8988T (cell line): ENCODE measurements at places on chromosomes 1 and 21.

DNA sequence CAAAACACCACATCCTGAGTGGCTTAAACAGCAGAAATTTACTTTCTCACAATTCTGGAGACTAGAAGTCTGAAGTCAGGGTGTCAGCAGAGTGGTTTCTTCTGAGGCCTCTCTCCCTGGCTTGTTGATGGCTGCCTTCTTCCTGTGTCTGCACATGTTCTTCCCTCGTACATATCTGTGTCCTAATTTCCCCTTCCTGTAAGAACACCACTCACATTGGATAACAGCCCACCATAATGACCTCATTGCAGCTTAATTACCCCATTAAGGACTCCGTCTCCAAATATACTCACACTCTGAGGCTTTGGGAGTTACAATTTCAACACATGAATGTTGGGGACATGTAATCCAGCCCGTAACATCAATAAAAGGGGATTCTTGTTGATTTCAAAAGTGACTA, 23.4 kb downstream of the C8A start:
- DNase-seq, result no peak

GRCh38 chr1:26353210-26353859, 595 bp downstream of the CRYBG2 start:
- DNase-seq, result no peak

DNA sequence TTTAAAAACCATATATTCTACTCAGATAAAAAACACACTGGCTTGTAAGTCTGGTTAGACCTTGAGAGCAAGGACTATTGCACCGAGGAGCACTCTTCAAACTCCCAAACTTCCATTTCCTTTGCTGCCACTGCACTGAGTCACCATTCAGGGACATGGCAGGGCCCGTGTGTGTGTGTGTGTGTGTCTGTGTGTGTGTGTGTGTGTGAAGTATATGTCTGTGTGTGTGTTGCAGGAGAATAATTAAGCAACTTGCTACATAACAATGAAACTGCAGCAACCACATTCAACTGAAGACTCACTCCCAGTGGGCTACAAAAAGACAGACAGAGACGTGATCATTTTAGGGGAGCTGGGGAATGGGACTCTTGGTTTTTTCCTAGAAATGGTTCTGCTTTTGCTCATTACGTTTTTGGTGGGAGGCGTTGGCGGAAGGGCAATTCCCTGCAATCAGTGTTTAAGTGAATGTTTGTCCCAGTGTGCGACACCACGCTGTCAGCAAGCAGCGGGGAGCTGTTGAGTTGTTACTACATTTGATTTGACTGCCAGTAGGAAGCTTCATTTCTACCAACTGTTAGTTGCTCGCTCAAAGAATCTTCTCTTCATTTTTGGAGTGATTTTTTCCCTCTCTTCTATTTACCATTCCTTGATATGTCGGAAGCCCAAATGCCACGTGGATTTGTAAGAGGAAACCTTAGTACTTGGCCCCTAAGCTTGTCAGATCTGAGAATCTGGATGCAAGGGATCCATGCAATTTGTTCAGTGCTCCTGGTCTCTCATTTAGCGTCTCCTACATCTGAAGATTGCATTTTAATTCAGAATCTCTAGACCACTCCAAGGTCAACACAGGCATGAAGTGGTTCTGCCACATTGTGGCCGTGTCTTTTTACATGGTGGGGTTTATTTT, 36.1 kb downstream of the ESRRG start:
- no peak for DNase-seq

DNA sequence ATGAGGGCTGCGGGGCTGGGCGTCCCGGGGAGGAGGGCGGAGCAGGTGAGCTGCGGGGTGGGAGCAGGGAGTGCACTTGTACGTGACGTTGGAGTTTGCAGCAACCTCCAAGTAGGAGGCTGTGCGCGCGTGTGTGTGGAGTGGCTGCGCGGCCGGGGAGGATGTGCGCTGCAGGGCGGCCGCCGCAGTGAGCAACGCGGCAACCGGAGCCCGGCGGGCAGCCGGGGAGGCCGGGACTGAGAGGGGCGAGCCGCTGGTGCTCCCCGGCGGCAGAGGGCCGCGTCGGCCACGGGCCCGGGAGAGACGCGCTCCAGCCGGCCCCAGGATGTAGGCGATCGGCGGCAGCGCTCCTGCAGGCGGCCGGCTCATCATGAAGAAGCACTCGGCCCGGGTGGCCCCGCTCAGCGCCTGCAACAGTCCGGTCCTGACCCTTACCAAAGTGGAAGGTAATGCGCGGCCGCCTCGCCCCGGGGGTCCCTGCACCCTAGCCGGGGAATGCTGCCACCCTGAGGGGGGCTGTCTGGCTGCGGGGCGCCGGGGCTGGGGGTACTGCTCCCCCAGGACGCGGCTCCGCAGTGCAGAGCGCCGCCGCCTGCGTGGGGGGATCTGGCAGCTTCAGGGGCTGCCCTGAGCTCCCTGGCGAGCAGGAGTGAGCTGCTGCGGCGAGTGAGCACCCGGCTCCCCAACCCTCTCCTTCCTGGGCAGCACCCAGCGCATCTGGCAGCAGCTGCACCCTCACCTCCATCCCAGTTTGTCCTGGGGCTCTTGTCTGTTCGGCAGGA, 158.9 kb upstream of the COA6 start:
- DNase-seq, result no peak

DNA sequence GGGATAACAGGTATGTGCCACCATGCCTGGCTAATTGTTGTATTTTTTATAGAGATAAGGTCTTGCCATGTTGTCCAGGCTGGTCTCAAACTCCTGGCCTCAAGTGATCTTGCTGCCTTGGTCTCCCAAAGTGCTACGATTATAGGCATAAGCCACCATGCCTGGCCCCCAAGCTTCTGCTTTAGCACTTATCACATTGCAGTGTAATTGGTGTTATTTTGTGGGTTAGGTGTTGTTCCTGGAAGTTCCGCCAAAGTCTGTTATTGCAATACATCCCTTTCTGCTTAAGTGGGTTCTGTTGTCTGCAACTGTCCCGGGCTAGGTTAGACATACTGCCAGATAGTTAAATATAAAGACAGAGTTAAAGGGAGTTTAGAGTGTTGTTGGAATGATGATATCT, 3.4 kb downstream of the ZCCHC17 start:
- DNase-seq, result no peak

GRCh38 chr1:115475252-115475651, 137.2 kb upstream of the NGF start:
- DNase-seq, result no peak

DNA sequence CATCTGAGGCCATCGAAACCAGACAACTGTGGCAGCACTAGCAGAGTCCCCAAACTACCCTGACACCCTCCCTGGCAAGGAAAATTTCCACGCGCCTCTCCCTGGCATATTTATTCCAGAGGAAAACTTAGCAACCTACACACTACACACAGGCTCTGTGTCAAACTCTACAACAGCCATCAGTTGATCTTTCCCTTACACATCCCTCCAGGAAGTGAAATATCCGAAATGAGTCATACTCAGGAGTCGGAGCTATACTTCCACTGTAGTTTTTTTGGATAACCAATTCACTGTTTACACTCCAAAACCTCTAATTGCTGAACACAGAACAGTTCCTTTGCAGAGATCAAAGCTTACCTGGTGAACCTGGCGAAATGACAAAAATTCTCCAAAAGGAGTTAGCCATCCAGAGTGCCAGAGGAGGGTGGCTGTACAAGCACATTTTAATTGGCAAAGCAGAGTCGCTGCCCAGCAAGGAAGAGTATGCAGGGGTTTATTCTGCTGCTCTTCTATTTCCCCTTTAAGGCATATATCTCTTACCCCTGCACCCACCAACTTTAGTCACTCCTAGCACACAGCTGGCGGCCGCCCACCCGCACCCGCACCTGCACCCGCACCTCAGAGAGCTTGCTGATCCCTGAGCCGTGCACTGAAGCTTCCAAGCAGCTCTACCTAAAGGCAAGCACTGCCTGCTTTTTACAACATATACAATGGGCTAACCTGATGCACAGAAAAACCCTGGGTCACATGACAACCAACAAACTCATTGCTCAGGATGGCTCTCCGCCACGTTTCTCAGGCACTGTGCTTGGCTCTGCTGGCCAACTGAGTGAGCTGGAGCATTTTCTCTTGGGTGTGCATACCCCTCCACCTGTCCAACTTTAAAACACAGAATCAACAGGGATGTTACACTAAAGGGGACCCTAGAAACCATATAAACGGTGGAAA, 54.9 kb downstream of the CAPZB start:
- no peak for DNase-seq

DNA sequence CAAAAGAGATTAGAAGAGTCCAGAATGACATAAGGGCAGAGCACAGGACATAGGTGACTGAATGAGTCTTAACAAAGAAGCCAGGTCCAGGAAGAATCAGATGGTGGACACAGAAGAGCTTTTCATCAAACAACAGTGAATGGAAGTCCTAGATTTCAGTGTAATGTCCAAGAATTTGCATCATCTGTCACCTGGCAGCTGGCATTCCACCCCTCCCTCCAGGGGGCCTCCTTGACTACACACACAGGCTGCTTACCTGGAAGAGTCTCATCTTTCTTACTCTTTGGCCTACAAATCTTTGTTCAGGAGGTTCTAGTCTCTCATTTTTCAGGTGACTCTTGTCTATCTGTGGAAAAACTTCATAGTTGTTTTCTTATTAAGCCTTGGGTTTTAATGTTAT, 36.2 kb downstream of the GORAB start:
- DNase-seq, result no peak
